ENCODE measurements at places on chromosomes 11 and 22.

GRCh38 chr22:32546935-32547334 lies 72.3 kb downstream of the FBXO7 start:
- DNase-seq = no peak

GRCh38 chr11:69644962-69645675 lies 4.2 kb downstream of the CCND1 start:
- DNase-seq = no peak

- DNase-seq = peak; percentile 97
Measured at GRCh38 chr11:19890308-19890707, 177.7 kb downstream of the NAV2 start.

GRCh38 chr11:126341760-126342161 lies 13.7 kb upstream of the ST3GAL4 start:
- peak; percentile 97 for DNase-seq

- no peak for DNase-seq
Measured at GRCh38 chr11:96260067-96260511, 82.9 kb downstream of the MAML2 start.

DNA sequence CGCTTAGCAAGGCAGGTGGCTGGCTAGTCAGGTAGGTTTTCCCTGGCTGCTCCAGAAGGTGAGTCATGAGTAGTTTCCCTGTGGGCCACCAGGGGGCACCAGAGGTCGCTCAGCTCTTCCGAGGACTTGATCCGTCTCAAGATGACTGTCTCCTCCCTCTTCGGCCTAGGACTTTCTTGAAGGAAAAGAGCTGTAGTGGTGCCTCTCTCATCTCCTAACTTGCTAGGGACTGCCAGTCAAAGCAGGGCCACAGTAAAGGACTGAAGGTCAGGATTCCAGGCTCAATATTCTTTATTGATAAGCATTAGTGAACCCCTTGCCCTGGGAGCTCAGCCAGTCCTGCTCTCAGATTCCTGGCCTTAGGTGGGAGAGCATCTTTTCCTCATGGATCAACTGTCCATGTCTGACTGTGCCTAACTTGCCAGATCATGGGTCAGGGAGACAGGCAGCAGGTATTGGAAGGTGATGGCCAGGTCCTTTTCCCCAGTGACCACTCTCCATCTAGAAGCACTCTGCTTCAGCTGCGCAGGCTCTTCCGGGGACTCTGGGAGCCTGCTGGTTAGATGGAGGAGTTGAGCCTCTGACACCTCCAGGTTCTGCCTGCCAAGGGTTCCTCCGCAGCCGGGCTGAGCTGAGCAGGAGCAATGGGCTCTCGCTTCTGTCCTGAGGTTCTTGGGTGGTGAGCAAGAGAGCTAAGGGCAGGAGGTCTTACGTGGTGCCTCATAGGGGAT lies 1.9 kb downstream of the POLD4 start:
- DNase-seq = peak; percentile 71

- DNase-seq = no peak
Measured at GRCh38 chr11:132971351-132971750, 561.0 kb downstream of the OPCML start.

GRCh38 chr11:114166897-114167323 lies 107.4 kb downstream of the ZBTB16 start:
- peak; percentile 91 for DNase-seq

GRCh38 chr22:19207401-19207808 lies 28.9 kb upstream of the SLC25A1 start:
- DNase-seq = no peak

GRCh38 chr11:11117730-11118129 lies 235.3 kb downstream of the CSNK2A3 start:
- DNase-seq = no peak

DNA sequence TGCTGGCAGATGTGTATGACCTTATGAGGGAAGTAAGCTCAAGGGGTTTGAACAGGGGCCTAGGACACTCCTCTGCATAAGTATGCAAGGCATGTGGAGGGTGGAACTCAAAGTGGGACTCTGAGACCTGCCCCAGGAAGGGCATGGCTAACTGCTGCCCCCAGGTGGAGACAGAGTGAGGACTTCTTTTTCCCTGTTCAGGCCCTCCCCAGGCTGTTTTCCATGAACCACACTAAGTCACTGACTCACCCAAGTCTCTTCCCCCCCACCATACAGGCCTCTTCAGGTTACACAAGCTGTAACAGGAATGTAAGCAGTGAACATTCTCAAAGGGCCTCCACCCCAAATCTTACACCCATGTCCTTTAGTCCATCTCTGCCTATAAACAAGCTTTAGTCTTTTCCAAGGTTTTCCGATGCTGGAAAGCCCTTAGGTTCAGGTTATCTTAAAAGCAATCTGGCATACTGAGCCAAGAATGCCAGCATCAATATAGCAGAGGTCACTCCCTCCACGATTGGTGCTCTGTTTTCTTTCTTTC lies 13.1 kb downstream of the EEF1G start:
- DNase-seq = peak; percentile 98

DNA sequence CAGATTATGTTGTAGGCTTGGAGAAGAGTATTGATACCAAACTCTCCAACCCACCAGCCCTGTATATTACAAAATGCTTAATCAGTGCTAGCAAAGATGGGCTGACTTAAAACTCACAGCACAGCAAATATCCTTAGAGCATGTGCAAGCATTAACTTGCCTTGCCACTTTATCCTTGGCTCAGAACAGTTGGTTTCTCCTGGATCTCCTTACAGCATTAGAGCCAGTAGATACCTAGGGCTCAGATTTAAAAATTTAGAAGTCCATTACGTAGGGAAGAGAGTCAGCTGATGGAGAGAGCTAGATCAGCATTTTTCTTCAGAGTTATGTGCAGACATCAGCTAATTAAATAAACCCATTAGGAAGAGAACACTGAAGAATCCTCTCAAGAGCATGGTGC lies 198.5 kb upstream of the ZBED5 start:
- no peak for DNase-seq

GRCh38 chr22:27245056-27245455 lies 556.5 kb downstream of the MN1 start:
- DNase-seq = no peak

GRCh38 chr11:95556011-95556341 lies 233.6 kb downstream of the FAM76B start:
- no peak for DNase-seq

DNA sequence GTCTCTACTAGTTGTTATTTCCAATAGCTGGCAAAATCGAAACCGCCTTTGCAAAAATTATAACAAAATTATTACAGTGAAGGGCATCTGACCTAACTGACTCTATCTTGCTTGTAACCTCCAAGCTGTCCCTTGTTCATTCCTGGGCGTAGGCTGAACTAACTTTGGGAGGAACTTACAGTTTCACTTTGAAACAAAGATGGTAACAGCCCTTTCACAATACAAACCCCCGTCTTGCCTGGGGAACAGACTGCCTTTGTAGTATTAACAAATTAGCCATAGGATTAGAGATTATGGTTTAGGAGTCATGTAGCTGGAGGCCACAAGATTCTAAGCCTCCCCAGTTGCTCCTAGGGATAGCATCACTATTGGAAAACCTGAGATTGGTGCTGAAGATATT lies 131.6 kb upstream of the HSD17B12 start:
- no peak for DNase-seq

DNA sequence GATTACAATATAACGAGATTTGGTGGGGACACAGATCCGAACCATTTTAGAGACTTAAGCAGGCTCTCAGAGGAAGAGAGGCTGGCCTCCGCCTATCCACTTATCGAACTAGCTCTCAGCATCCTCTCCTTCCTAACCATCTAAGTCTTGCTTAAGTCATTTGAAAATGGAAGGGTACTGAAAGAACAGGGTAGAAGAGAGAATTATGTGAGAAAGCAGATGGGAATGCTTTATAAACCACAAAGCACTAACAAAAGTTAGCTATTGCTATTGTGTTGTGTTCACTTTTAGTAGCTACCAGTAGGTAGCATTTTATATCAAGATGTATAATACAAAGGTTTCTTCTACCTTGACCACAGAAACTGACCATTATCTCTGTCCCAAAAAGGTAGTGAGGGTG lies 153.4 kb upstream of the CADM1 start:
- DNase-seq = peak; percentile 41

GRCh38 chr11:111408789-111409727 lies 30.0 kb upstream of the POU2AF1 start:
- DNase-seq = peak; percentile 64

DNA sequence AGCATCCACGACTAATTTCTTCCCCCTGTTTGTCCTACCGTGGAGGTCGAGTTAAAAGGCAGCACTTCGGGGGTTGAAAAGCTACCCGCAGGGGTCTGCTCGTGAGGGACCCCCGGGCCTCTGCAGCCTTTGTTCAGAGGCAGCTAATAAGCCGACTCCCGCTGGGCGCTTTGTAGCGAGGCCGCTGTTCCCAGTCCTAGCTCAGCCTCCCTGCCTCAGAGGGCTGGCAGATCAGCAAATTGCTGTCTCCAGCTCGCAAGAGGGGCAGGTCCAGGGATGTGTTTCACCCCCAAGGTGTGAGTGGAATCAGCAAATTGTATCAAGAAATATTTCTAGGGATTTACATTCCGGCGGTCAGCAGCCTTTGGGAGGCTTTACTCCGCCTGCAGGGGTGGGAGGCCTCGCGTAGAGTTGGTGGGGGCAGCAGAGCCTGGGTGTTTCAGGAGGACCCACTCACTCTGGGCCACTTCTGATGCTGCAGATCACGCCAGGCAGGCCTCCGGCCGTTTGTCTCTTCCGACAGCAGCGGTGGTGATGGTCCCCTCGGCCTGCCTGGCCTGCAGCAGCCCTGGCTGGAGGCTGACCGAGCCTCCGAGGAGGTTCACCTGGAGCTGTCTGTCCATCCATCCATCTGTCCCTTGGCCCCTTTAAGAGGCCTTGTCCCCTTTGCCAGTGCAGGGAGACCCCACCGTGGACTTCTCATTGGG lies 21.6 kb upstream of the KCNQ1OT1 start:
- DNase-seq = no peak

DNA sequence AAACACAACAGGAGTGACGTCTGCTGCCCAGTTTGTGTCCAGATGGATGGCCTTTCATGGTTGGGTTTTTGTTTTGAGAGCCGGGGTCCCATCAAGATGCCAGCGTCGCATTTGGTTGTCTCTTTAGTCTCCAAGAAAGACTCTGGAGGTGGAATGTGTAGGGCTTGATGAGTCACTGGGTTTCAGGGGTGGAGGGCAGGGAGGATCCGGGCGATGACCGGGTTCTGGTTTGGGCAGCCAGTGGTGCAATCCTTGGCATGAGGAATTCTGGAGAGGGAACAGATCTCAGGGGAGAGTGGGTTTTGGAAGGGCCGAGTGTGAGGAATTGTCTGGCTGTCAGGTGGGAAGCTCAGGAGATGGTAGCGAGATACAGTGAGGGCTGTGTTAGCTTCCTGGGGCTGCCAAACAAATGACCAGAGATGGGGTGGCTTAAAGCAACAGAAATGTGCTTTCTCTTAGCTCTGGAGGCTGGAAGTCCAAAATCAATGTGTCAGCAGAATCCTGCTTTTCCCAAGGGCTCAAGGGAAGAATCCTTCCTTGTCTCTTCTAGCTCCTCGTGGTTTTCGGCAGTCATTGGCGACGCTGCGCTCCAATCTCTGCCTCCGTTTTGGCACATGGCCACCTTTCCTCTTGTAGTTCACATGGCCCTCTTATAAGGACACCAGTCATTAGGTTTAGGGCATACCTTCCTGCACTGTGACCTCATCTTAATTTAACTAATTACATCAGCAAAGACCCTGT lies 26.4 kb upstream of the PPFIA1 start:
- peak; percentile 17 for DNase-seq

DNA sequence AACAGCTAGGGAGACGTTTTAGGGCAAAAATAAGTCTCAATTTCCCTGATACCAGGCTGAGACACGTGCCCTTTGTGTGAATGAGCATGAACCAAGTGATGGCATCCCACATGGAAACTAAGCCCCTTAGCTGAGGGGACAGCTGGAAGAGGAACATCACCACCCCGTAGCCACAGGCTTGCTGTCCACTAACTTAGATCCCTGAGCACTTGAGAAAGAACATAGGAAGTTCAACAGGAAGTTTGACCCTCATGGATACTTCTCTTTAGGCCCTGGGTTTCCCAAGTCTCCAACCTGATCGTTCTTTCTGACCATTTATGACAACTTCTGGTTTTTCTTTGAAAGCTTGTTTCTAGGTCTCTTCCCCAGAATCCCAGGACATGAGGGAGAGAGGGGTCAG lies 11.6 kb upstream of the CKAP5 start:
- no peak for DNase-seq

- DNase-seq = peak; percentile 10
Measured at GRCh38 chr11:65434057-65434666, 11.6 kb downstream of the NEAT1 start.

DNA sequence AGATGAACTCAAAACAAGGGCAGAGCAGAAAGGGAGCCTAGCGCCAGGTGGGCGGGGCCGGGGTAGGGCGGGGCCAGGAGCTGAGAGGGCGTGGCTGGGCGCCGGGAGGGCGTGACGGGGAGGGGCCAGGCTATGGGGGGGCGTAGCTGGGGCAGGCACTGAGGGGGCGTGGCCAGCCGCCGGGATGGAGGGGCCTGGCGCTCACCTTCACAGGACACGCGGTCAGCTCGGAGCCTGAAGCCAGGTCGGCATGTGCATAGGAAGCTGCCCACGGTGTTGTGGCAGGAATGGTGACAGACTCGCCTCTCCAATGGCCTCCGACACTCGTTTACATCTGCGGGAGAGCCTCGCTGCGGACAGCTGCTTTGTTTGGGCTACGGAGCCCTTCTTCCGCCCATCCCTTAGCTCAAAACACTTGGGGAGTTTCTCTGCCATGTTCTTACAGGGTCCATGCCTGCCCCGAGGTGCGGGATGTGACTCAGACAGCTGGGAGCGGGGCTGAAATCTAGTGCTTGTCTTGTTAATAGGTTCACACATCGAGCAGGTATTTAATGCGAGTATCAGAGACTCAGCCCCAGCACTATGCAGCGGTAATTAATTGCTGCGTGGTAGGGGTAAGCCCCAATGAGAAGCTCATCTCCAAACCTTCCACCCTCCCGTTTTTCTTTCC lies 13.4 kb downstream of the VWCE start:
- DNase-seq = no peak

DNA sequence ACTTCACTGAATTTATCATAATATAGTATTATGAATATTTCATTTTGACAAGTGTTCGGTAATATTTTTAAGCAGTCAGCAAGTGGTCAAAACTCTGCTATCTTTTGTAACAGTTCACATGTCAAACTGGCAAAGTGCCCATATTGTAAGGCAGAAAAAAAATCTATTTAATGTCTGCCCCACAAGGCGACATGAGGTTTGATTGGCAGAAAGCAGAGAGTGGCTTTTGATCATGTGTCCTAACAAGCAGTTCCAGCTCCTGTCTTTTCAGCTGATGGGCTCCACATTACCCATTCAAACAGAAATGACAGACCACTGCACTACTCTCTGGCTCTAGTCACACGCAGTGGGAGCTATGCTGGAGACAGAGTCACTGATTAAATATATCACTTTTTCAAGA lies 59.0 kb downstream of the SOX6 start:
- no peak for DNase-seq
